ENCODE measurements at places on chromosomes 13 and 19. TPM values are rescaled to one million over a fixed set of nuclear protein-coding genes. Genes with fewer than 3 reads are reported as not detected.

The IL4I1 gene
- total RNA-seq: 2.3 TPM

The MISP3 gene
- 1.7 TPM for total RNA-seq

The ZFP82 gene
- total RNA-seq: 3.1 TPM

The CGB2 gene
- total RNA-seq: not detected

The SPRED3 gene
- 2.2 TPM for total RNA-seq

GRCh38 chr19:13833330-13834243 lies 38.3 kb downstream of the ZSWIM4 start:
- DNase-seq: peak; percentile 98

GRCh38 chr13:28532388-28533124 lies 37.6 kb upstream of the FLT1 start:
- no peak for DNase-seq

DNA sequence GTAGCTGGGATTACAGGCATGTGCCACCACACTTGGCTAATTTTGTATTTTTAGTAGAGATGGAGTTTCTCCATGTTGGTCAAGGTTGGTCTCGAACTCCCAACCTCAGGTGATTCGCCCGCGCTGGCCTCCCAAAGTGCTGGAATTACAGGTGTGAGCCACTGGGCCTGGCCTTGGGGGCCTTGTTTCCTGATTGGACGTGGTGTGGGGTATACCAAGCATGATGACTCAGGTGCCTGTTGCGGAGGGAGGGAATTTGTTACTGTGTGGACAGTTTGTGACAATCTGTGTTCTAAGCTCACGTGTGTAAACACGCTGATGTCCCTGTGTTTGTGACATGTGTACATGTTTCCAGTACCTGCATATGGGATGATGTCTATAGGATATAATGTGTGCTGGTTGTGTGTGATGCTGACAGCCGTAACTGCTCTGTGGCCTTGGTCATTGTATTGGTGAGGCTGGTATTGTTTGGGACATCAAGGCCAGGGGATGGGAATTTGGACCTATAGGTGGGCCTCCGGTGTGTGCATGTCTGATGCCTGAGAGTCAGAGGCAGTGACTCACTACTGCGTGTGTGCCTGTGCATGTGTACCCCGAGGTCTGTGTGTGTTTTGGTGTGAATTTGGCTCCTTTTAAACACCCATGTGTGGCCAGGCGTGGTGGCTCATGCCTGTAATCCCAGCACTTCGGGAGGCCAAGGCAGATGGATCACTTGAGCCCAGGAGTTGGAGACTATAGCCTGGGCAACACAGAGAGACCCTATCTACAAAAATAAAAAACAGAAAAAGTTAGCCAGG lies 1.6 kb upstream of the EGLN2 start:
- DNase-seq: no peak

GRCh38 chr19:42202290-42202880 lies 15.1 kb downstream of the DEDD2 start:
- DNase-seq: no peak

DNA sequence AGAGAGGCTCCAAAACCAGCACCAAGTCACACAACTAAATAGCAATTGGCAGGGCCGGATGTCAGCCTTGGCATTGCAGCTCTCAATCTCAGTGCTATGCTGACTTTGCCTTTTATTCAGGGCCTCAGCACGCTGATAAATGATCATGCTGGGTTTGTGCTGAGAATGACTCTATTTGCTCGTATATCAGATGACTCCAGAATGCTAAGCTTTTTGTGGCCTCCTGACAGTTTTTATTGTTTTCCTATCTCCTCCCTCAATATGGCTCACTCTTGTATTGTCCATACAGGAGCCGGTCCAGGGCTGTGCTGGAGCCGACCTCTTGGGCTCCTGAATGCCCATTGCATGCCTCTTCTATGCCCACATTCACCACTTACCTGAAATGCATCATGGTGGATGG lies 211.0 kb downstream of the EFNB2 start:
- DNase-seq: no peak

DNA sequence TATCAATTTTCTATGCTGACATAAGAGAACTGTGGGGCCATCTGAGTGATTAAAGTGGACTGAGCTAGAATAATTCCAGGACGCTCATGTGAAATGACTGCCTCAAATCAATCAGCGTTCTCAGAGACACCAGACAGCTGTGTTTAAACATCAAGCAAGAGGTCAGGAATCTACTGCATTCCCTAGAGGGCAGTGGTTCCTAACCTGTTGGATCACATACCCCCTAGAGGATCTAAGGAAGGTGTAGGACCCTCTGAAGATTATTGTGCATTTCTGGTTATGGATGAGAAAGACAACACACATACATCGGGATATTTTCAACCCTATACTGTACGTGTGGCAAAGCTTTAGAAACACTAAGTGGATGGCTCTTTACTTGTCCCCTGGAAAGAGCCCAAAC lies 51.8 kb upstream of the FREM2 start:
- DNase-seq: no peak

DNA sequence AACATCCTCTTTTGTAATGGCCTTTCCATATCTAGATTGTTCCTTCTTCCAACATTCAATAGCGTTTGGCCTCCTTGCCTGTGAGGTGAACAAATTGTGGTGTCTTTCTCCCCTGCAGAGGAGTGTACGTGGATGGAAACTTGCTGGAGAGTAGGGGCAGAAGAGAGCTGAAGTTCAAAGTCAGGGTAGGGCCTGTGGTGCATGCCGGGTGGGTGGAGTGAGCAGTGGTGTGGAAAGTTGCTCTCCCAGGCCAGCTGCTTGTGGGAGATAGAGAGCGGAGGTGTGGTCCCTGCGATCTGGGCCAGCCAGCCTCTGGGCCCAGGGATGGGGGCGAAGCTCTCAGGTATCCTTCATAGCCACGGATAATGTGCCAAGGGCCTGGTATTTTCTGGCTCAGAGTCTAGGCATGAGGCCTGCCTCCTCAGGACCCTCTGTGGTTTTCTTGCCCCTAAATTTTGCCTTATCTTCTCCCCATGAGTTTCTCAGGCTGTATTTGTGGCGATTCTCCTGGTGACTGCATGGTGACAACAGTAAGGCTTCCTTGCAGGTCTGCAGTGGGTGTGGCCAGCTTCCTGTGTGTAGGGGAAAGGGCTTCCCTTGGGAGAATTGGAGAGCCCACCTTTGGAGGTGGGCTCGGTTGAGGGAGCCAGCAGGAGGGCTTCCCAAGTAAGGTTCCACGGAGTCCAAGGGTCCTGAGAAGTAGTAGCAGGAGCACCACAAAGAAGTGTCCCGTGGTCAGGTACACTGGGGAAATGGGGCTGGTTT lies 6.7 kb downstream of the RGCC start:
- no peak for DNase-seq

GRCh38 chr13:105847527-105848291 lies 687.8 kb downstream of the EFNB2 start:
- DNase-seq: no peak

DNA sequence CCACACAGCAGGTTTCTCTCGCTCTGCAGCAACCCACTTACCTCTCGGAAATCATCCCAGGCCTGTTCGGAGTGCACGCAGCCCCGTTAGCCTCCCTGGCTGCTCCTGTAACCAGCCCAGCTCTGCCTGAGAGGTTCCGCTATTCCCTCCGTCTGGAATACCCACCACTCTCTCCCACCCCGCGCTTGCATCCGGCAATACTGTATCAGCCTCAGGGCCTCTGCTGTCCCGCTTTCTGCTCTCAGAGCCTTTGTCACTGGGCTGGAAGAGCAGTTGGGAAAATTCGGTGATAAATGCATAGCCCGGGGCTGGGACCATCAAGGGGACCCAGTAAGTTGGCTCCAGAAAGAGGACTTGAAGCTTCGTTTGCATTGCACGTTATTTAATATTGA lies 759 bp upstream of the TLE6 start:
- DNase-seq: no peak

Data from mesenteric fat pad (tissue), 1 donor.